Fibroblast of lung (primary cell): ENCODE measurements at places on chromosomes 4 and X.

DNA sequence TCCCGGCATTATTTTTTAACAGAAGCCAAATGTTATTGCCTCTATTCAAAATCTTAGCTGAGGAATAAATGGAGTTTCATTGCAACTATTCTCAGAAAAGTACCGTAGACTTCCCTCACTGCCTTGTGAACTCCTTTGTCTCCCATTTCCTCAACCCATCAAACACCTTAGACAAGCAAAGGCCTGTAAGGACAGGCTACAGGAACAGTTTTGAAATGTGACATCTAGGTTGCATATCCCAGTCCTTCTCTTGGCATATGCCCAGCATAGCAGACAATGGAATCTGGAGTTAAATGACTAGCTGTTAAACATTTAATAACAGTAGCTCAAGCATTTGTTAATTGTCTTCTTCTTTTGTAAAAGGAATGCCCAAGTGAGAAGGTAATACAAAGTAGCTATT, 1371.7 kb downstream of the STIM2 start:
- H3K36me3 ChIP-seq = no peaks in the 10 kb centered on the region
- H3K27ac ChIP-seq = no peak overlapping the region
- no peak overlapping the region for H3K4me3 ChIP-seq
- no peaks in the 10 kb centered on the region for H3K4me1 ChIP-seq

DNA sequence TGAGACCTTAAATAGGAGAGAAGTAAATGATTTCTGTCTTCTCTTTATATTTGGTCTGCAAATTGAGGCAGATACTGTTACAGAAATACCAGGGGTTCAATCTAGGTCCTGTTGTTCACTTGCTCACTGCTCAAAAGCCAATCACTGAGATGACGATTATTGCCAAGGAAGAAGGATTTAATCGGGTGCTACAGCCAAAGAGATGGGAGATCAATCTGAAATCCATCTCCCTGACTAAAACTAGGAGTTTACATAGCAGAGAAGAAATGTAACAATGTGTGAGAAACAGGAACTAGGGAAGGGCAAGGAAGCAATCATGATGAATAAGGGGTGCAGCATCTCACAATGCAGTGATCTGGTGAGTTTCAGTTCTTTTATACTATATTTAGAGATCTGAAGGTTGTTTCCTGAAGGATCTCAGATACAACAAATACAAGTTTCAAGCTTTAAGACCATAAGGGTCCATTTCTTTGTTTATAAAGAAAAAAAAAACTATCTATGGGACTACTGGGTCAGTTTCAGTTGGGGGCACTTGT, 117.9 kb upstream of the FAM9B start:
- H3K4me3 ChIP-seq = no peak overlapping the region
- no peaks in the 10 kb centered on the region for H3K27me3 ChIP-seq
- no peak overlapping the region for H3K27ac ChIP-seq
- no peaks in the 10 kb centered on the region for H3K36me3 ChIP-seq
- DNase-seq = no peak

DNA sequence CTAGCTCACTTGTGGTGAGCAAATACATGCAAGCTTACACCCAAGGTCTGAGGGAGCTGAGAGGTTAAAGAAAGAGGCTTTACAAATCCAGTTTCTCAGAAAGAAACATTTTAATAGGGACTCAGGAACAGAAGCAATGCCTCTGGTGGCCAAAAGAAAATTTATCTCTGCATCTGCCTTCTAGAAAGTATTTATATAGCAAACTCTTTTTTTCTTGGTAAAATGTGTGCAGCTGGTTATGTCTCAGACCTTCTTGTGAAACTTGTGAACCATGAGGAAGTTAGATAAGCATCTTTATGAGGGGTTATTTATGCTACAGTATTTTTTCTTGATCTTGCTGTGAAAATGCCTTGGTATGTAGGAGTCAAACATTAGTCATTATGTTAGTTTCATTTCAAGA, 48.5 kb upstream of the CYSLTR1 start:
- no peak overlapping the region for H3K4me3 ChIP-seq
- DNase-seq = no peak
- H3K4me1 ChIP-seq = no peaks in the 10 kb centered on the region
- H3K36me3 ChIP-seq = no peaks in the 10 kb centered on the region
- H3K27ac ChIP-seq = no peak overlapping the region

GRCh38 chrX:105650986-105651385, 171.4 kb upstream of the NRK start:
- H3K27ac ChIP-seq = no peak overlapping the region
- H3K27me3 ChIP-seq = no peaks in the 10 kb centered on the region
- DNase-seq = no peak
- no peaks in the 10 kb centered on the region for H3K36me3 ChIP-seq

DNA sequence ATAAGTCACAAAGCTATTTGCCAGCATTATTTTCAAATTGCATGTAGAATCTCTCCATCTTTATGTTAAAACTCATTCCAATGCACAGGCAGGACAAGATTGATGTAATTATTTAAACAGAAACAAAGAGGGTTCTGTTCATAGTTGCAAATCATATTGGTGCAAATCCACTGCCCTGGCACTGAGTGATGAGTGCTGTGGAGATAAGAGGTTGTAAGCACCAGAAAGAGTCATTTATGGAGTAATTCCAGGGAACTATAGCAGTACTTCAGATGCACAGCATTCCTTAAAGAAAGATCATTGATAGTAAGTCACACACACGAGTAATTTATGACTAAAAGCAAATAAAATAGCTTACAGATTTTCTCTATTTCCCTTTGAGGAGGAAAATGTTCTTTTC, 337.7 kb upstream of the CTSO start:
- peaks cover 8% of the 10 kb centered on the region for H3K4me1 ChIP-seq
- H3K27ac ChIP-seq = no peak overlapping the region
- peak; percentile 43 for DNase-seq
- no peak overlapping the region for H3K4me3 ChIP-seq

DNA sequence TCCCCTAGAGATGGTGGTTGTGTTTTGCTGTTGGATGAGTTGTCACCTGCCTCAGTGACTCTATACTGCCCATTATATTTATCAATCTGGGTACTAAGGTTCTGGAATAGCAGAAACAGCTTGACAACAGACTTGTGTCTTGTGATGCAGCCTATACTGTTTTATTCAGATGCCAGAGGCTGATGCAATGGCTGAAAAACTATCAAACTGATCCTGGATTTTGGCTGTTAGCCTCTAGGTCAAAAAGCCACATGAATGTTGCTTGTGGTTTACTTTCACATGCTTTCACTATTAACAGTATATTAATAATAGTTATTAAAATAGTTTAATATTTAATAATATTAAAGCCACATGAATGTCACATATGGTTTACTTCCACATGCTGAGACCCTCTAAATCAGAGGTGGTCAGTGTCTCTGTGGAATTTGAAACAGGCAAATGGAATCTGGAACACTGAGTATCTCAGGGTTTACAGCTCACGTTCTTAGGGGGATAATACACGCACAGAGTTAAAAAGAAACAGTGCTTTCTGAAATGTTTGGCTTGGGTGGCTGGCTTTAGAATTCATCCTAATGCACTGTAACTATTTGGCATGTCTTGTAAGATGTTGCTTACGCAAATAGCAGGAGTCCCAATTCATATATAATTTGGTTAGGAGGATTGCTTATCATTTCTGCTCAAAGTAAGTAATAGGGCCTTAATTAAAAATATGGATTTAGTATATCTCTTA, 82.5 kb upstream of the LCORL start:
- H3K4me1 ChIP-seq = no peaks in the 10 kb centered on the region
- no peak overlapping the region for H3K4me3 ChIP-seq
- no peak overlapping the region for H3K27ac ChIP-seq
- peak; percentile 72 for DNase-seq
- no peaks in the 10 kb centered on the region for H3K36me3 ChIP-seq
- H3K27me3 ChIP-seq = no peaks in the 10 kb centered on the region

- H3K27me3 ChIP-seq = no peaks in the 10 kb centered on the region
- DNase-seq = peak; percentile 51
- no peak overlapping the region for H3K4me3 ChIP-seq
- no peaks in the 10 kb centered on the region for H3K36me3 ChIP-seq
- no peaks in the 10 kb centered on the region for H3K4me1 ChIP-seq
Observed at GRCh38 chrX:40651620-40652223, 4.4 kb upstream of the CXorf38 start.

DNA sequence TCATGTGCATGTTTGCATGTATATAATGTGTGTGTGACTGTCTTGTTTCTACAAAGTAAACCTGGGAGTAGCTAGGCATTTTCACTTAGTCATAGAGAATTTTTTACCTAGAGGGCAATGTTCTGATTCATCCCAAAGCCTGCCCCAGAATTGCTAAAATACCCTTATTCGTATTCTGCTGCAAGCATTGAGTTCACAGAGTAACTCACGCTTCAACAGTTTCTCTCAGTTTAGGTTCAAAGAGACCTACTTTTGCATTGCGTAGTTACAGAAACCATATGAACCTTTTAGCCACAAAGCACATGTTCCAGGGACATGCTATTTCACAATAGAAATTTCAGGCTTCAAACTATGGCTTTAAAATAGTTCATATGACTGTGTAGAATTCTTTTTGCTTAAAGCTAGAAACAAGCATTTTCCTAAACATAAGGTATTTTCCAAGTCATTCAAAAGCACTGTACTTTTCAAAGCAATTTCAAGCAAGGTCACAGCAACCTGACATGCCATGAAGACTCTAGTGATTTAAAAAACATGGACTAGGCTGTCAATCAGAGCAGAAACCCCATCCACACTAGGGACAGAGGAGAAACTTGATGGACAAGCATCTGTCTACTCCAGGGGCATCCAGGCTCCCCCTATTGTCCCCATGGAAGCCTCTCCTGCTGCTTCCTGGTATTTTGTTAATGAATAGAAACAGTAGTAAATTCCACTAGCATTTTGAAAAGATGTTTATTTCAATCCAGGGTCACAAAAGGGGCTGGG, 81.5 kb upstream of the MAPK10 start:
- H3K4me3 ChIP-seq = no peak overlapping the region
- no peaks in the 10 kb centered on the region for H3K4me1 ChIP-seq
- H3K27me3 ChIP-seq = no peaks in the 10 kb centered on the region
- H3K27ac ChIP-seq = no peak overlapping the region
- peak; percentile 59 for DNase-seq

GRCh38 chr4:174340714-174341113, 57.0 kb downstream of the CEP44 start:
- no peak for DNase-seq
- no peaks in the 10 kb centered on the region for H3K36me3 ChIP-seq
- no peak overlapping the region for H3K27ac ChIP-seq
- H3K4me3 ChIP-seq = no peak overlapping the region

GRCh38 chr4:3196670-3197359, 52.1 kb upstream of the MSANTD1 start:
- peaks cover 8% of the 10 kb centered on the region for H3K36me3 ChIP-seq
- H3K4me3 ChIP-seq = no peak overlapping the region
- DNase-seq = no peak
- no peaks in the 10 kb centered on the region for H3K27me3 ChIP-seq
- peaks cover 2% of the 10 kb centered on the region for H3K4me1 ChIP-seq
- H3K27ac ChIP-seq = no peak overlapping the region

GRCh38 chr4:83231620-83232076, 53.0 kb downstream of the COQ2 start:
- DNase-seq = no peak
- H3K27me3 ChIP-seq = no peaks in the 10 kb centered on the region
- no peak overlapping the region for H3K27ac ChIP-seq
- H3K4me1 ChIP-seq = no peaks in the 10 kb centered on the region

DNA sequence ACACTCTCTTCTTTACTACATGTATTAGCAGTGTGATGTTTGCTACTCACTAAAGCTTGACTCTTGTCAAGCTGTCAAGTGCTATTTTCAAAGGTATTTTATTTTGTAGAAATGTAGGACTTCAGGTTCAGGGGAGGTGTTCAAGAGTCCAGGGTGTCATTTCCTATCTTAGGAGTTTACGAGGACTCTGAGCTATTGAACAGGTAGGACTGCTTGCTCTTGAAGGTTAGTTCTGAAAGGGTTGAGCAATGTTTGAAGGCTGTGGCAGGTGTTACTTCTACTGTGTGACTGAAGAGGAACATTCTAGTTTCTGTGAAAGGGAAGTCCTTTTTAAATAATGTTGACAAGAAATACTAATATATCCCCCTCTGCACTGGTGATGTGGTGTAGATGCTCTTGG, 1151.2 kb downstream of the PDHA2 start:
- no peak overlapping the region for H3K27ac ChIP-seq
- H3K36me3 ChIP-seq = no peaks in the 10 kb centered on the region
- H3K4me3 ChIP-seq = no peak overlapping the region
- no peak for DNase-seq
- no peaks in the 10 kb centered on the region for H3K27me3 ChIP-seq

- no peak for DNase-seq
- H3K4me3 ChIP-seq = no peak overlapping the region
- peaks cover 4% of the 10 kb centered on the region for H3K27me3 ChIP-seq
- no peak overlapping the region for H3K27ac ChIP-seq
- H3K4me1 ChIP-seq = no peaks in the 10 kb centered on the region
Observed at GRCh38 chr4:52783069-52783468, 31.8 kb upstream of the ERVMER34-1 start.

DNA sequence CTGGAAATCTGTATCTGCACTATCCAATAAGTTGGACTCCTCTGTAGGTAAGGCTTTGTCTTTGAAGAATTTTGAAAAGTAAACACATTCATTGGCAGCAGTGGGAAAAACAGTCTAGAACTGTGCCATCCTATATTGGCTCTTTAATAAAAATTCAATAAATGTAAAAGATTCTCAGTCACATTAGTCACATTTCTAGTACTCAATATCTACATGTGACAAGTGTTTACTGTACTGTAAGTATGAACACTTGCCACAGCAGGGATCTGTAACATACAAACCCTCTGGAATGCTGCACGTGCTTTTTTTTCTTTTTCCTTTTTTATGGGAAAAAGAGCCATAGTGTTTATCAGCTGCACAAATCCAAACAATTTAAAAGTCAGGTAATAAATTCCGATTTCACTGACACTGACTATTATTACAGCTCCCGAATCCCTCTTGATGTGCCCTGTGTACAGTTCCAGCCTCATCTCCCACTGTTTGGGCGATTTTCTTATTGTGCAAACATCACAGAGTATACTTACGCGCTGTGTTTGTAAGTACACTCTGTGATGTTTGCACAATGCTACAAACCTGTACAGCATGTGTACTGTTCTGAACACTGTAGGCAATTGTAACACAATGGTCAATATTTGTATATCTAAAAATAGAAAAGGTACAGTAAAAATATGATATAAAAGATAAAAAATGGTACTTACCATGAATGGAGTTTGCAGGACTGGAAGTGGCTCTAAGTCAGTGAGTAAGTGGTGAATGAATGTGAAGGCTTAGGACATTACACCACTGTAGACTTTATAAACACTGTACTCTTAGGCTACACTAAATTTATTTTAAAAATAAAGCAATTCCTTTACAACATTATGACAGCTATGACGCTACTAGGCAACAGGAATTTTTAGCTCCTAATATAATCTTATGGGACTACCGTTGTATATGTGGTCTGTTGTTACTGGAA, 8.7 kb downstream of the PYURF start:
- H3K27ac ChIP-seq = no peak overlapping the region
- no peak for DNase-seq
- H3K4me3 ChIP-seq = no peak overlapping the region

- H3K36me3 ChIP-seq = no peaks in the 10 kb centered on the region
- DNase-seq = peak; percentile 28
Observed at GRCh38 chr4:26993539-26993938, 132.9 kb downstream of the STIM2 start.

- H3K4me3 ChIP-seq = no peak overlapping the region
- no peaks in the 10 kb centered on the region for H3K36me3 ChIP-seq
- DNase-seq = peak; percentile 30
- no peaks in the 10 kb centered on the region for H3K4me1 ChIP-seq
- H3K27ac ChIP-seq = no peak overlapping the region
Observed at GRCh38 chr4:112245383-112245782, 13.8 kb downstream of the AP1AR start.
